ENCODE measurements at places on chromosomes 3 and 15.

- no peak for DNase-seq
Observed at GRCh38 chr3:71564361-71564760, 19.2 kb downstream of the FOXP1 start.

GRCh38 chr3:42670670-42671069, 14.7 kb upstream of the KLHL40 start:
- DNase-seq = no peak

DNA sequence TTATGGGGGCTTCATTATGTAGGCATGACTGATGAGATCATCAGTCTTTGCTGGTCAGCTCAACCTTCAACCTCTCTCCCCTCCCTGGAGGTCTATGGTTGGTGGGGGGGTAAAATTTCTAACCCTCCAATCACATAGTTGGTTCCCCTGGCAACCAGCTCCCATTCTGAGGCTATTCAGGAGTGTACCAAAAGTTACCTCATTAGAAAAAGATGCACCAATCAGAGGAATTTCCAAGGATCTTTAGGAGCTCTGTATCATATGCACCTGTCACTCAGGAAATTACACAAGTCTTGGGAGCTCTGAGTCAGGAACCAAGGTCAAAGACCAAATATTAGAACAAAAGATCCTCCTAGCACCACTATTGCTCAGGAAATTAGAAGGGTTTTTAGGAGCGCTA, 21.4 kb upstream of the LEO1 start:
- no peak for DNase-seq

DNA sequence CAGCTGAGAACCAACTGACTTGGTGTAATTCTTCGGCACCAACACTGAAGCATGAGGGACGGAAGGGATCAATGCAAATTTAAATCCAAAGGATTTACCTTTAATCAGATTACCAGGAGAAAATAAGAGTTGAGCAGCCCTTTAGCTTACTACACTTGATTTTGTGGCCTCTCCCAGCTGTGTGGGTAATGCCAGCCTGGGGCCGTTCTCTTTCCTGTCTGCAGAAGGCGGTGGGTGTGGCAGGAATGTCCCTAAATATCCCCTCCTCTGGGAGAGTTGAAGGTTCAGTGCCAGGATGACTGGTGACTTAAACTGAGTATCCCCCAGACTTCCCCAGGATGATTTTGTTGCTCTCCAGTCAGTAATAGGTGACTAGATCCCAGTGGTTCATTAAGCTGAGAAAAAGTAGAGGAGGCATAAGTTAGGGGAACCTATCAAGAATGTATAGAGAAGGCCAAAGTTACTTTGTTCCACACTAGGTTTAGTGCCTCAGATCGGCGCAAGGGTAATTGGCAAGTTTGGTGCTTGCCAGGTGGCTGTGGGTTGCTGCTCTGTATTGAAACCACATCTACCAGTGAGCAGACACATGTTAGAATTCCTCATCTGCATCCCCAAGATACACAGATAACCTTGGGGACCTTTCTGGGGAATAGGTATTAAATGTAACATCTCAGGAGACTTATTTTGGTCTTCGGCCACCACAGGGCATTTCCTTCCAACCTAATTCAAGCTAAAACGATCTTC, 23.1 kb downstream of the MAPKBP1 start:
- DNase-seq = no peak

DNA sequence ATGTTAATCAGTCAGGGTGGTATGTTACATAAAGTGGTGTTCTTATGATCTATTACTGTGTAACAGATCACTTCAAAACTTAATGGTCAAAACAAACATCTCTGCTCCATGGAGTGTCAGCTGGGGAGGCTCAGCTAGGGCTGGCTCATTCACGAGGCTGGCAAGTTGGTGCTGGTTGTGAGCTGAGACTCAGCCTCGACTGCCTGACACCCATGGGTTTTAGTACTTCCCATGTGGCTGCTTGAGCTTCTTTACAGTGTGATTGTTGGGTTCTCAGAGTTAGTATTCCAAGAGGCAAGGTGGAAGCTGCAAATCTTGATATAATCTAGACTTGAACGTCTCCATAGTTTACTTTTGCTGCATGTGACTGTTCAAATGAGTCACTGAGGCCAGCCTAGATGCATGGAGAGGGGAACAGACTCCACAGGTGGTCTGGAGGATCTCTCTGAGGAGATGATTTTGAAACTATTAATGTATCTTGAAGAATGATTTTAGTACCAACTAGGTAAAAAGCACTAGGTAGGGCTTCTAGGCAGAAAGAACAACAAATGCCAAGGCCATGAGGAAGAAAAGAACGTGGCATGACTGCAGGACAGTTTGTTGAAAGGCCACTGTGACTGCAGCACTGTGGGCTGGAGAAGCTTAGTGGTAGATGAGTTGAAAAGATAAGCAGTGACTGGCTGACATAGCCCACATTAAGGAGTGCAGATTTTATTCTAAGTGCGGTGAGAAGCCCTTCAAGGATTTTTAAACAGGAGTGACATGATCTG, 281.1 kb upstream of the PROK2 start:
- DNase-seq = no peak

DNA sequence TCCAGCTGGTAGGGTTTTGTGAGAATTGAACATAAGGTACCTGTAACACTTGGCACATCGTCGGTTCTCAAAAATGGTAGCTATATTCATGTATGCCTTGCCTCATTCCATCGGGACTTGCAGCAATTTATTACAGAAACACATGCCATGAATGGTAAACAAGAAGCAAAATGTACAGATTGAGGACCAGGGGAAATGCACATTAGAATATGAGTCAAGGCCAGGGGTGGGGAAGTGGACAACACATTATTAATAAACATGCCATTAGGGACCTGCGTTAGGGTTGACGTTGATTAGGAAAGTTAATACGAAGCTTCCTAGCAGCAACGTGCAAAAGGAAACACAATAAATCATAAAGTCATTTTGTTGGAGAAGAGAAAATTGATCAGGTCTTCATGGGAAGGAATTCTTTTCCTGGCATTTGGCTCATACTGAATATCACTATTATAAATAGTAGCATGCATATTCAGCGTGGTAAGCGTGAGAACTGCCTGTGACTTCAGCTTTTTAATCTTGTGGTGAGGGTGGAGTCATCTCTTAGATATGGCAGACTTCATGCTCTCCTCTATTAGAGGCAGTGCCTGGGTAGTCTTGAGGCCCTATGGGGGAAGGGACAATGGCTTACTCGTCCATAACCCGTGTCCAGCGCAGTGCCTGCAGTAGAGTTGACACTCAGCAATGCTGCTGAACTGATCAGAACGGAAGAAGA, 184.9 kb downstream of the SV2B start:
- no peak for DNase-seq

DNA sequence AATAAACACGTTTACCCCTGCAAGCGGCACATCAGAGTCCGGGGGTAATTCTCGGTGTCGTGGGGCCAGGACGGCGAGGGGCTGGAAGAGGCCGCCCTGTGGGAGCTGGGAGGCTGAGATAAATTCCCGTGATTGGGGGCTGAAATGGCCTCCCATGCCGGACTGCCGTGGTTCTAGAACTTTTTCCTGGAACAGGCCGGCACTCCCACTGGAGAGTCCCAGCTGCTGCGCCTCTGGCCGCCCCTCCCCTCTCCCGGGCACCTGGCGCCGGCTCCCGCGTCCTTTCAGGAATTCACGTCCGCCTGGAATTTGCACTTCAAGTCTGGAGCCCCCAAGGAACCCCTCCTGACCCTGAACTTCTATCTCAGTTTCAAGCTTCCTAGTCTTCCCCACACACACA, 10.8 kb upstream of the LRRC2 start:
- no peak for DNase-seq

DNA sequence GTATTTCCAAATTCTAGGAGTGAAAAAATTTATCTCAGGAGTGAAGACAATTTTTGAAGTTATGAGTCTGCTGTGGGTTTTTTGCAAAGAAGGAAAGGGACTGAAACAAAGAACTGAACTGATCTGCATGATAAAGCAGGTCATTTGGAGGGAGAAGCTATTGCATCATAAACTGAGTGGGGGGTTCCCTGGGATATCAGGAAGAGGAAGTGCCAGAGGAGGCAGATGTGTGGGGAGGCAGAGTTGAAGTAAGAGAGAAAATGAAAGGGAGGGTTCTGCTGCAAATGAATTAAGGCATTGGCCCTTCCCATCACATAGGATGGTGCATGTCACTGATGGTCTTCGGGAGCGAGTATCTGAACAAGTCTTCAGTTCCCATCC, 379.2 kb downstream of the VPS13C start:
- DNase-seq = no peak

DNA sequence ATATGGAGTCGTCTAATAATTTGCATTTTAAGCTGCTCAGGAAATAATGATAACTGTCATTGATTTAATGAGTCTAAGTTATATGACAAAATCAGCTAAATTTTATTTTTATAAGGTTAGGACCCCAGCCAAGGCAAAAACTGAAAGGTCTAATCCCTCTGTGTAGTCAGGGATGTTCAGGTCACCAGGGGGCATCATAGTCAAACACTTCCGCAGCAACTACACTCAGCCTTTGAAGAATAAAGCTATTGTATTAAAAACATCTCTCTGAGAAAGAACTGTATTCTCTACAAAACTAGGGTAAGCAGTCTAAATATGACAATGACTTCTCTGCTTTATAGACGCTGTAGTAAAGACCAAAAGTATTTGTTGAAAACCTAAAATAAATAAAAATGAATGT, 15.0 kb downstream of the INTS14 start:
- no peak for DNase-seq

DNA sequence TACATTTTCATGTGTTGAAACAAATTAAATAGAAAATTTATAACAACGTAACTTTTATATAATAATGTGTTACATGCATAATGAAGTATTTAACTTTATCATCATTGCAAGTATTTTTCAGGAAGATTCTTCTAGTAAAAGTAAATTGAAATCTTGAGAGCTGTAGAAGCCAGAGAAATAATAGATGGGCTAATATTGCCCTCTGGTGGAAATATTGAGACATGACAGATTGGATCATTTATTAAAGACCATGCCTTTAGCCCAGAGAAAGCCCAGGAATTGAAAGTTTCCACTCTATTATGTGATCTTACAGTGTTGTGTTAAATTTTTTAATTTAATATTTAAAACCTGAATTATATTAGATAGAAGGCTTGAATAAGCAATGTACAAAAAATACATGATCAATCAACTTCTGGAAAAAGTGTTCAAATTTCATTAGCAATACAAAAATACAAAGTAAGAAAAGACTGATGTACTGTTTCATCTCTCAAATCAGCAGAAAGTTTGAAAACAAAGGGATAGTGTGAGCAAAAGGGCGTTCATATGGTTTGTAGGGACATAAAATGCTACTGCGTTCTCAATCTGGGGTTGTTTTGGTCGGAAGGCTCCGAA, 52.7 kb upstream of the SPTSSB start:
- no peak for DNase-seq

GRCh38 chr3:14799146-14799545, 19.6 kb upstream of the FGD5 start:
- DNase-seq = no peak

DNA sequence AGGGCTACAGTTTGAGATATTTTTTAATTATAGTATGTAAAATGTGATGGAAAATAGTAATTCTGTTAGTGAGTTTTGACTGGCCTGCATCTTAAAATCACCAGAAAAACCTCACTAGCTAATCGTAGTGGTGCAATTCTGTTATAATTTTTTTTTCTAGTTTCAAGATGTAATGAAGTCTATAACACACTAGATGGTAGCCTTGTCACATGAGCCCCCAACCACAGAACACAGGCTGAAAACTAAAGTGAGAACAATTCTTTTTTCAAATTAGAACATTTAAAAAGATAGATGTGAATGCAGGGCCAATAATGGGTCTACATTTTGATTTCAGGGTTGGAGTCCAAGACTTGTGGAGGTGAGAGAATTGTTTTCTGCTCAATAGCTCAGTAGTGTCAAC, 83.3 kb upstream of the KCNH8 start:
- DNase-seq = no peak

- DNase-seq = no peak
Observed at GRCh38 chr3:4038351-4038750, 239.1 kb downstream of the LRRN1 start.

GRCh38 chr3:83956431-83956830, 1002.4 kb upstream of the CADM2 start:
- DNase-seq = no peak

DNA sequence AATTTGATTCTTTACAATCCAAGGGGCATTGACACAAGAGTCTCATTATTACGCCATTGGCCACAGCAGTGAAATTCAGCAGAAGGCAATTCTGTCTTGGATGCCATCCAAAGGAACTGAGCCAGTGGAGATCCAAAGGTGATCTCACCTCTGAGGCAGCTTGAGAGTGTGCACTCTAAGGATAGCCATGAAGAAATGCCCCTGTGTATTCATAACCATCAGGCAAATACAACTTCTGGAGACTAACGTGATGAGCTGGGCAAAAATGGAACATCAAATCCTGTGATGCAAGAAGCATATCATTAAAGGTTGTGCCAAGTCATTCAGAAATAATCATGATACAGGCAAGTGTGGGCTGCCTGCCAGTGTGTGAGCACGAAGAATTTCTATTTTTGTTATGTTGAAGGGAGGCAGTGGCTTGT, 41.4 kb downstream of the ROBO2 start:
- no peak for DNase-seq

DNA sequence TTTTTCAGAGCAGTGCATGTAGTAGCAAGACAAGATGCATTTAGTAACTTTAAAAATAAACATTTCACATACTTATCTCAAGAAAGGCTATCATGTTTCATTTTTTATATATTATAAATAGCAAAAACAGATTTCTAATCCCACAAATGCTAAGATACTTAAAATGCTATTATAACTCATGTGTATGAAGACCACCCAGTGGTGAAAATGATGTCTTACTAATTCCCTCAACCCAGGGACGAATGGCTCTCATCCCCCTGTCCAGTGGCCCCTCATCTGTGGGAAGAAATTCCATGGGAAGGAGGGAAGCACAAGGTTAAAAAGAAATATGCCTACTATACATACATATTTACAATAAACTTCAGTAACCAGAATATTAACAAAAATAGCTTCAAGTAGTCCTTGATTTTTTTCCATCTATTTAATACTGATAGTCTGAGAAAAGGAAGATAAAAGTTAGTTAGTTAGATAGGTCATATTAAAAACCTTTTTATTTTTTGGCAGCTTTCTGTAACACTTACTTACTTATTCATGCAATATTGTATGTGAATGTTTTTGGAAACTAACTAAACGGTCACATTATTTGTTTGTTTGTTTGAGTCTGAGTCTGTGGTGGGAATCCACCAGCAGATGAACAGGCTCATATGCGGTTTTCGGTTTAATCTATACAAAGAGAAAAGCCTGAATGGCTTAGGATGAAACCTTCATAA, 14.8 kb downstream of the NR2E3 start:
- no peak for DNase-seq

DNA sequence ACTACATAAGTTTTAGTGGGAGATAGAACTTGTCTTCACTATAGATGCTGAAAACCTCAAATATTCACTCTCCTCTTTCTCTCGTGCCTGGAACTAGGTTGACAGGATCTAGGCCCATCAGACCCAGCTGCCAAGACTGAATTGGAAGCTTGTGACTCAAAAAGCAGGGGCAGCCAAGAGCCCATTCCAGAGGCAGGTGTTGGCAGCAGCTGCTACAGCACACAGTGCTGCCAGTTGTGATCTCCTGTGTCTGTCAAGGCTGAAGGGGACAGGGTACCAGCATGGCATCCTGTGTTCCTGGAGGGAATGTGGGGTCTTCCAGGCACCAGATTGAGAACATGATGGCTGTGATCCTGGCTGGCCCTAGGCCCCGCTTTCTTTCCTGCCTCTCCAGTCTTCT, 92.5 kb upstream of the MB21D2 start:
- no peak for DNase-seq
